Iris pigment epithelial cell (primary cell): ENCODE measurements at places on chromosomes 11 and 22.

DNA sequence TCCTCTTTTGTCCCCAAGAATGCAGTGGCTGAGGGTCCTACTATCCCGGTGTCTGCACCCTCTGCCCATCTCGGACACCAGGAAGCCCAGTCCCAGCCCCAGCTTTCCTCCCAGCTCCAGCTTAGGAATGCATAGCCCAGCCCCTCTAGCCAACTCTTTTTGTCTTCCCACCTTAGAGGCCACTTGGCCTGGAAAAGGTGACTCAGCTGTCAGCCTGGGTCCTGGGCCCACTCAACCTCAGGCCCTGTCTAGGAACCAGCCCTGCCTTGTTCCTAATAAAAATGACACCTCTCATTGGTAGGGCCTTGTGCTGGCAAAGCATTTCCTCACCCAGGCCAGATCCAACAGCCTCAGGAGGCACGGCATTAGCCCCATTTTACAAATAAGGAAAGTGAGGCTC is 28.2 kb downstream of the PDE2A start:
- DNase-seq, result no peak

GRCh38 chr22:27601195-27601594 is 200.4 kb downstream of the MN1 start:
- no peak for DNase-seq

DNA sequence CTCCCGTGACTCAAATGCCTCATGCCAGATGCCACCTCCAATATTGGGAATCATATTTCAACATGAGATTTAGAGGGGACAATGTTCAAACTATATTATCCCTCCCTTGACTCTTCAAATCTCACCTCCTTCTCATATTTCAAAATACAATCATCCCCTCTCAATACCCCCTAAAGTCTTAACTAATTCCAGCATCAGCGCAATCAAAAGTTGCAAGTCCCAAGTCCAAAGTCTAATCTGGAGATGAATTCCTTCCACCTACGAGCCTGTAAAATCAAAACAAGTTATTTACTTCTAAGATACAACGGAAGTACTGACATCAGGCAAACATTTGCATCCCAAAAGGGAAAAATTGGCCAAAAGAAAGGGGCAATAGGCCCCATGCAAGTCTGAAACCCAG is 67.2 kb upstream of the SC5D start:
- no peak for DNase-seq

DNA sequence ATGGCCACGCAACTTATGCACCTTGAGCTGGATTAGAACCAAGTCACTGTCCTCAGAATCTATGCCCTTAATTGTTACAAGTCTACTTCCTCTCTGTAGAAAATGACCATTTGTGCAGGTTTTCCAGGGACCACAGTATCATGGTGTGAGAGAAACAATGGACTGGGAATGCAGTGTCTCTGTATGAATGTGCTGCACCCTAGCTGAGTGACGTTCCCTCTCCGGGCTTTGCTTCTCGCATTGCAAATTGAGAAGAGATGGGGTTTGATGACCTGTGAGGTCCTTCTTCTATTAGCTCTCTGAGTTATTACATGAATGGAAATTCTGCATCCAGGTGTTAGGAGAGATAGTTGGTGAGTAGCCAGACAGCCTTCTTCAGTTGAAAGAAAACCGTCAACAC is 1052.3 kb downstream of the NTM start:
- DNase-seq, result no peak

DNA sequence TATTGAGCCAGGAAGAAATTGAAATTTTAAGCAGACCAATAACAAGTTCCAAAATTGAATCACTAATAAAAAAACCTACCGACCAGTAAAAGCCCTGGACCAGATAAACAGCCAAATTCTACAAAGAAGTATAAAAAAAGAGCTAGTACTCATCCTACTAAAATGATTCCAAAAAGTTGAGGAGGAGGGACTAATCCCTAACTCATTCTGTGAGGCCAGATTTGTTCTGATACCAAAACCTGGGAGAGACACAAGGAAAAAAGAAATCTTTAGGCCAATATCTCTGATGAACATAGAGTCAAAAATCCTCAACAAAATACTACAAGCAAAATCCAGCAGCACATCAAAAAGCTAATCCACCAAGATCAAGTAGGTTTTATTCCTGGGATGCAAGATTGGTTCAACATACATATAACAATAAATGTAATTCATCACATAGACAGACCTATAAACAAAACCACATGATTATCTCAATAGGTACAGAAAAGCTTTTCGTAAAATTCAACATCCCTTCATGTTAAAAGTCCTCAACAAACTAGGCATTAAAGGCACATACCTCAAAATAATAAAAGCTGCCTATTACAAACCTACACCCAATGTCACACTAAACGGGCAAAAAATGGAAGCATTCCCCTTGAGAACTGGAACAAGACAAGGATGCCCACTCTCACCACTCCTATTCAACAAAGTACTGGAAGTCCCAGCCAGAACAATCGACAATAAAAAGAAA is 13.1 kb downstream of the OR52A5 start:
- no peak for DNase-seq
